ENCODE measurements at places on chromosomes 5 and 9.

- DNase-seq, result no peak
Measured at GRCh38 chr5:18984559-18985080, 1003.4 kb downstream of the CDH18 start.

- DNase-seq, result no peak
Measured at GRCh38 chr9:121876658-121877271, 216.3 kb downstream of the TTLL11 start.

DNA sequence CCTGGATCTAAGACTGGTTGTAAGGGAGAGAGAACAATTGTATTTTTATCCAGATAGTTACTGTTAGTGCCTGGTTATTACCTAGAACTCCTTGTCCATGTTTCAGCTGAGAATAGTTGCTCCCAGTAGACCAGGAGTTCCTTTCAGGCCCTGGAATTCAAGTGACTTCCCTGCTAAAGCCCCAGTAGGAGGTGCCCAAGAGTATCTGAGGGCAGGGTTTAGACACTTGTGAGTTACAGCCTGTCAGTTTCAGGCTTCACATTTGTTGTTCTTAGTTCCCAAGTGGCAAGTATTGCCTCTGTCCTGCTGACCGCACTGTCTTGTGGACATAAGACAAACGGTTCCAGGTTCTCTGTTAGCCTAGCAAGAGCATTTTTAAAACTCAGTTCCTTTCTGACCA is 743.9 kb upstream of the SEMA6A start:
- DNase-seq, result no peak

GRCh38 chr5:15676591-15676990 is 176.6 kb downstream of the FBXL7 start:
- DNase-seq, result no peak

DNA sequence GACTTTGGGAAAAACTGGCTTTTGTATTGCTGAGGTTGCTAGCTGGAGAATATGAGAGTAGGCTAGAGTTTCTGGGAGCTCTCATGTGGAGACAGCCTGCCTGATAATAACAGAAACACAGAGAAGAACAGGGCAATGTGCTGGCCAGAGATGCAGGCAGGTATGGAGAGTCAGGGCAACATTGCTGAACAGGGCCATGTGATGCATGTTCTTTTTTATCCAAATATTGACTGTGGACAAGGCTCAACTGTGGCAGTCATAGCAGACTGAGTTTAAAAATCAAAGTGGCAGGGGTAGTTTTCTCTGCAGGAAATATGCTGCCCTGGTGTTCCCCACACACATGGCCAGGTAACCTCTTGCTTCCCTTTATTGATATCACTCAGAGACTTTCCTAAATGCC is 381.1 kb downstream of the RASEF start:
- DNase-seq, result no peak

- no peak for DNase-seq
Measured at GRCh38 chr5:31936683-31937082, 237.4 kb downstream of the GOLPH3 start.

DNA sequence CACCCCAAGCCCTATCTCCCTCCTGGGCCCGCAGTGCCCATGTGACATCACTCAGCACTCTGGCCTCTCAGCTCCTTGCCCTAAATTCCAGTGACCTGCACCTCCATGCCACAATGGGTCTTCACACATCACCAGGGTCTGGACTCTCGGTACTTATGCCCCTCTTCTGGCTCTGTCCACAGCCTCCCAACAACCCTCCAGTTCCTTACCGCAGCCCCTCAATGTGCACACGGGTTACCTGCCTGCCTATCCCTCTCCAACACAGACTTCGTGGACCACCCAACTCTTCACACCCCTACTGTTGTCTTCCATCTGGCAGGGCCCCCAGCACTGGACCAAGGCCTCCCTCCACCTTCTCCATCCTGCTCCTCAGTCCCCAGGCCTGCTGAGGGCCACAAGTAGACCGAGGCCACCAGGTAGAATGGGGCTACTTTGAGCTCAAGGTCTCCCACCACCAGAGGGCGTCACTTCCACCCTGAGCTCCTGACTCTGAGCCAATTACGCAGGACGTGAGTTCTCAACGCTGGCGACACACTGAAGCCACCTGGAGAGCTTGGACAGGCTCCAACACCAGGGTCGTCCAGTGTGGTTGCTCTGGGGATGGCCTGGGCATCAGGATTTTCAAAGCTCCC is 172.1 kb downstream of the GABBR2 start:
- DNase-seq, result peak; percentile 53

GRCh38 chr5:135456238-135457099 is 4.3 kb upstream of the TIFAB start:
- DNase-seq, result peak; percentile 13

All from activated T-cell treated with anti-CD3 and anti-CD28 coated beads, Interleukin-2, amount 50 U/mL, for 72 hours (primary cell).